ENCODE measurements at places on chromosomes 7 and 10.

DNA sequence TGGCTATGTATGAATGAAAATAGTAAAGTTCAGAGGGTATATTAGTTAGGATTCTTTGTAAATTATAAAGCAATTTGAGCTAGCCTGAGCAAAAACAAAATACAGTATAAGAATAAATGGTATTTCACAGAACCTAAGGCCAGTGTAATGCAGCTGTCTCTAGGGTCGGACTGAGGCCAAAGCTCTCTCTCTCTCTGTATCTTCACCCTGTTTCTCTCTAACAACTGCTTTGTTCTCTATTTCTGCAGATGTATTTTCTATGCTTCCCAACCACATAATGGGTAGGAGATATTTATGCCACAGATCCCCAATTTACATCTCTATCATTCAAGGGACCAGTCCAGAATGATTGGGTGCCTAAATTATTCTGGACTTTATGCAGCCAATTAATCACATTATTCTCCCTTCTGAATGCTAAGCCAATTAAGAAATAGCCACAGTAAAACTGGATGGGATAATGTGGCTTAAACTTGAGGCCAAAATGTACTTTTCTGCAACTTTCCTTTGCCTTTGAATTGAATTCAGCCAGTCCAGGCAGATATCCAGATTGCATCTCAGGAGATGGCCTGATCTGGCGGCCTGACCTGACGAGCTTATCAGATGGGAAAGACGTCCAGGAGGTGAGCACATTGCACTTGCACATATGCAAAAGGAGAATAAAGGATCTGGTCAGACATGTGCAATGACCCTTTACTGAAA is 24.6 kb upstream of the IMMP2L start:
- DNase-seq = no peak

DNA sequence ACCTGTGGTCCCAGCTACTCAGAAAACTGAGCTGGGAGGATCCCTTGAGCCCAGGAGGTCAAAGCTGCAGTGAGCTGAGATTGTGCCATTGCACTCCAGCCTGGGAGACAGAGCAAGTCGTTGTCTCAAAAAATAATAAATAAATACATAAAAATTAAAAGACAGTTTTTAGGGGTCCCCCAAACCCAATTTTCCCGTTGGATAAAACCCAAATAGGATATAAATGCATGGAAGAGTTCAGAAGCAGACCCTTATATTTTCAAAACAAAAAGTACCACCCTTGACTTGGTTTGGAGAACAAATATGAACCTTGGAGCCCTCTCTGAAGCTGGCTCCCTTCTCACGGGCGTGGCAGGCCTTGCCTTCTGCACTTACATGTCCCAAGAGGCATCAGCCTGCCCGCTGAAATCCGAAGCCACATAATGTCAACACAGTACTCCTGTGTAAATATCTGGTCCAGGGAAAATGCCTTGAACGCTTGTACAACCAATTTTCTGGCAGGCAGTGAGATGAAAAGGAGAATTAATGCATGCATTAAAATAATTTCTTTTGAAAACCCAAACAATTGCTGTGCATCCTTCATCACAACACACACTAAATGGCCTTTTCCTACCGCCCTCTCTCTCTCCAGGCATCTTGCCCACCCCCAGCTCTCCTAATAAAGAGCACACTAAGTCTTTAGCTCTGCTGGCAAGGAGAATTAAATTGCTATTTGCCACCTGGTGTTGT is 46.4 kb upstream of the PARD3 start:
- DNase-seq = no peak

- DNase-seq = no peak
These were observed 198.4 kb upstream of the TCF7L2 start for GRCh38 chr10:112751651-112752050.

GRCh38 chr10:113459626-113460280 is 93.1 kb upstream of the HABP2 start:
- DNase-seq = no peak

DNA sequence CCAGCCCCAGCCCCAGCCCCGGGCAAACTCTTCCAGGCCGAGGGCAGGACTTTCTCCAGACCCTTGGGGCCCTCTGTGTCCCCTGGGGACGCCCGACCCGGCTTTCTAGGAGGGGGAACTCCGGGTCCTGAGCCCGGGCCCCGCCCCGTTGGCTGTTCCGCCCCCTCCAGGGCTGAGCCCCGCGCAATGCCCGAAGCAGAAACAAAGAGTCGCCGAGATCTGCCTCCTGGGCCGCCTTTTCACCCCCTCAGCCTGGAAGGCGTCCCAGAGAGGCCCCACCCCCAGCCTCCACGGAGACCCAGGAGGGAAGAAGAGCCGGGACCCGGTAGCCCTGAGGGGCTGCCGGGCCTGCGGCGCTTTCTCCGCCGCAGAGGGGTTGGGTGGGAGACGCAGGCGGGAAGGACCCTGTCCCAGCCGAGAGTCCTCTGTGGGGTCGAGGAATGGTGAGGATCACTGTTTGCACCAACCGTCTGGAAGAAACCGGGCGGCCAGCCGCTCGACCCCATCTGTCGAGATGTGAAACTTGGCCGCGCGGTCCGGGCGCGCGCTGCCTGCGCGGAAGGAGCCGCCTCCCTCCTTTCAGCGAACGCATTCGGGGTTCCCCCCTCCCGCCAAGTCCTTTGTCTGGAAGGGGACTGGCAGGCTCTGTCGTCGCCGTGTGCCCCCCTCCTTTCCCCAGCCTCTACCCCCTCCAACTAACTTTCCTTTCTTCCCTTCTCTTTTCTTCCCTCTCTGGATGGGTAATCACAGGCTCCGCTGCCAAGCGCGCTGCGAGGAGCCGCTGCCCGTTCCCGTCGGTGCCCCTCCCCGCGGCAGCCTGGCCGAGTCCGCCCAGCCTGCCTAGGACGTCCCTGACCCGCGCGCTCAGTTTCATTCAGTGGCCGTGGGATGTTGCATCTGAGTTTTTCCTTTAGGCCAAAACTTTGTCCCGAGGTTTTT is 10.2 kb downstream of the EN2 start:
- DNase-seq = peak; percentile 77

GRCh38 chr10:121457729-121458128 is 140.5 kb downstream of the FGFR2 start:
- no peak for DNase-seq

GRCh38 chr7:74231232-74231590 is 21.4 kb downstream of the LAT2 start:
- no peak for DNase-seq

GRCh38 chr7:14505906-14506305 is 396.6 kb downstream of the DGKB start:
- DNase-seq = no peak

DNA sequence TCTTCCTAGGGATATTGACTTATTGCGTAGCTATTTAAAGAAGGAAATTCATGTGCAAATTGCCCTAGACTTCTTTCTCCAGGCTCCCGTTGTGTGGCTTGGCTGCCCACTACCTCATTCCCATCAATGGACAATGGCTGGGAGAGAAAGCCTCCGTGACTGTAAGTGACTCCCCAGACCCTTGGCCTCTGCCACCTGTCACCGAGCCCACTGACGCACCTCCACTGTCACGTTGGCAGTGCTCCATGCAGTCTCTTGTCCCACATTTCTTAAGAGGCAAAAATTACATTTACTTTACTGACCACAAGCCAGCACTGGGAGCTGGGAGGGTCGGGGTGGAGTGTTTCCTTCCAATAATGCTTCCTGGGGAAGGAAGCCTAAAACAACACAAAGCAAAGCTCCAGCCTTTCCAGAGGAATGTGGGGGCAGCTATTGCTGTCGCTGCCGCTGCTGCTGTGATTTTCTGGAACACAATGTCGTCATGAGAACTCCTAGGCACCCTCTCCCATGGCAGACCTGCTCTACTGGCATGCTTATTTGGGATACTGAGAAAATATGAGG is 89.7 kb upstream of the STEAP1B start:
- no peak for DNase-seq

DNA sequence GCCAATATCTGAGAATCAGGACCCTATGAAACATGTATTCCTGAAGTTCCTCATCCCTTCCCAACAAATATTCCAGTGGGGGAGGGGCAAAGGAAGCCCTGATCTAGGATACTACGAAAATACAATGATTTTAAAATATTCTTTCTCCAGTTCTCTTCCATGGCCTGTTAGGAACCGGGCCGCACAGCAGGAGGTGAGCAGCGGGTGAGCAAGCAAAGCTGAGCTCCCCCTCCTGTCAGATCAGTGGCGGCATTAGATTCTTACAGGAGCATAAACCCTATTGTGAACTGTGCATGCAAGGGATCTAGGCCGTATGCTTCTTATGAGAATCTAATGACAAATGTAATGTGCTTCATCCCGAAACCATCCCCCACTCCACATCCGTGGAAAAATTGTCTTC is 370.8 kb downstream of the WDR11 start:
- DNase-seq = no peak

DNA sequence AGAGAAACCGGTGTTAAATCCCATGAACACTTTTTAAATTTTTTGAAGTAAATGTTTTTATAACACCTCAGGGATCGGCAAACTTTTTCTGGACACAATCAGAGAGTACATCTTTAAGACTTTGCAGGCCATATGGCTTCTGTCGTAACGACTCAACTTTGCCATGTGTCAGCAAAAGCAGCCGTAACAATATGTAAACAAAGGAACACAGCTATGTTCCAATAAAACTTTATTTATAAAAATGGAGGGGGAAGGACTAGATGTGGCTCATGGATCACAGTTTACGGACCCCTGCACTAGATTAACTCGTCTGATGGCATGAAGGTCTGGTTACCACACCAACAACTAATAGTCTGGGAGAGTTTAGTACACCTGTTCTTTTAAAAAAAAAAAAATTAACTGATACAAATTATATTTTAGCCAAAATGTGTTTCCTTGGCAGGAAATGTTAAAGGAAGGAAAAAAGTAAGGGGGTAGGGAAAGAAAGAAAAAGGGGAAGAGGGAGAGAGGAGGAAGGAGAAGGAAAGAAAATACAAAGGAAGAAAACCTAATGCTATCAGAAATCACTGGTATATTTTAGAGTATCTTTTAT is 50.2 kb downstream of the ABI1 start:
- no peak for DNase-seq

- no peak for DNase-seq
These were observed 68.0 kb upstream of the NRP1 start for GRCh38 chr10:33402220-33403073.

DNA sequence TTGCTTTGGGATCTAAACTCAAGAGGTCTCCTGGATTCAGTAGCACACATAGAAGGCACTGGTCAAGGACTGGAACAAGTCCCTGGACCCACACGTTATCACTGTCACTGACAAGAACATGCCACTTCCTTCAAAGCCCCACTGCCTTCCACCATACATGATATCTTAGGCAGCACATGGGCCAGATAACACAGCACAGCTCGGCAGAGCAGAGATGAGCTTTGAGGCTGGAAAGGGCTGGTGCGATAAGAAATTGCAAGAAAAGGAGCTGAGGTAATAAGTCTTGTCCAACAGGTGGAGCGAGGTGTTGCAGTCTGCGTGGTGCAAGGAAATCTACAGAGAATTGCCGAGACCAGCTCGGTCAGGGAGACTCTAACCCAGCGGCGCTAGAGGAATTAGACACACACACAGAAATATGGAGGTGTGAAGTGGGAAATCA is 139.8 kb upstream of the CDK13 start:
- no peak for DNase-seq

- DNase-seq = no peak
These were observed 51.0 kb upstream of the NPS start for GRCh38 chr10:127498087-127498486.

GRCh38 chr7:120218712-120219111 is 54.3 kb upstream of the KCND2 start:
- DNase-seq = no peak

- no peak for DNase-seq
These were observed 72.0 kb downstream of the GFRA1 start for GRCh38 chr10:116201011-116201410.

DNA sequence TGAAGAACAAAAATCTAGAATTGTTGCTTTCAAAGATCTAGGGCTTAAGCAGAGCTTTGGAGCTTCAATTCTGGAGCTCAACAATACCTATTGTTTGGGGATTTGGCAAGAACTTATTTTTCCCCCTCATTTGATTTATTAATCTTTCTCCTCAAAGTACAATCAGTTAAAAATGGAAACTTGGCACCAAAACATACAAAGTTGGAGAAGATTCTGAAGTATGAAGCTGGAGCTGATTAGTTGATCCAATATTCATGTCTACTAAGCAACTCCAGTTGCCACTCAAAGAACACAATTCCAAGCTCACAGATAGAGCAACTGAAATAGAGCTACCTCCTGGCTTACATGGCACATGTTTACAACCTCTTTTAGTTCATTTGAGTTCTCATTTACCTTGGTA is 3.8 kb downstream of the FAM13C start:
- no peak for DNase-seq

GRCh38 chr7:489876-490275 is 29.8 kb downstream of the PDGFA start:
- no peak for DNase-seq

- no peak for DNase-seq
These were observed 38.0 kb downstream of the ZNF777 start for GRCh38 chr7:149422914-149423301.

DNA sequence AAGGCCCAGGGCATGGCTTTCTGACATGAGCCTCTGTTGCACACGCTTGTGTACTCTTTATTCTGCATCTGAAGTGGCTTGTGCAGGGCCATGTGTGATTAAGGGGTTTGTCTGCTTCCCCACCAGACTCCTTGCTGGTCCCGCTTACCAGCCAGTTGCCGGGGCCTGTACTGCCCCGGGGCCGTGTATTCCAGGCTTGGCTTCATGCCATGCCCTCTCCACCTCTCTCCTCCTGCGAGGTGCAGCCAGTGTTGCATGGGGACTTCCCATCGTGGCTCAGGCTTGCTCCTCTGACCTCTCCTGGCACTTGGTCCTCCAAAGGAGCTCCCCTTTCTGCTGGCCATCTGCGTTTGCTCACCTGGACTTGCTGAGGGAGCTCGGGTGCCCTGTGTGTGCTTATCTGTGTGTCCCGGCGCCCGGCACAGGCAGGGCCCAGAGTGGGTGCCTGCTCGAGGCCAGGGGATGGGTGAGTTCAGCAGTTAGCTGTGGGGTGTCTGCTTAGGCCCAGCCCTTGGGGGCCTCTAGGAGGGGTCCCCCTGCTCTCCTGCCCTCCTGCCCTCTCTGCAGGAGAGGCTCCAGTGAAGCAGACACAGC is 11.0 kb upstream of the C10orf143 start:
- no peak for DNase-seq

DNA sequence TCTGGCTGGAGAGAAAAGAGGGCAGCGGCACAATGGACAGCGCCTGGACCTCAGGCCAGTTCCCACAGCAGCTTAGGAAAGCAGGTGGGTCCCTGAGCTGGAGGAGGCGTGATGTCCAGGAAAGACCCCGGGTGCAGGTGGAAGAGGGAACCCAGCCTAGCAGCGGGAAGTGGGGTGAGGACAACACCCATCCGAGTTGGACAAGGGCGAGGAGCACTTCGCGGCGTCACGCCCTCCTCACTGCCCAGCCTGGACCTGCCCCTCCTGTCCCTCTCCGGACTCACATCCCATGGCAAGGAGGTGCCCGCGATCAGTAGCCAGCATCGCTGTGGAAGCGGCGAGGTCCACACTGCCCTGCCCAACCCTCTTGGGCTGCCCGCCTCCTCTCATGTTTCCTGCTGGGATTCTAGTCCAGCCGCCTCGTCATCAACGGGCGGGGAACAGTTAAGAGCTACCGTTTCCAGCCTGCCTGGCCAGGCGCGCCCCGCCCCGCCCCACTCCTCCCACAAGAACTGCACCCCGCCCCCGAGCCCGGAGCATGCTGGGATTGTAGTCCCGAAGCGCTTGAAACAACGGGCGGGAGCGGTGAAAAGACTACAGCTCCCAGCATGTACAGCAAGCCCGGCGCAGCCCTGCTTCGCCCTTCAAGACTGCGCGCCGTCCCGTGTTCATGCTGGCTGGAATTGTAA is 930.6 kb upstream of the ZNF722 start:
- no peak for DNase-seq

- DNase-seq = peak; percentile 67
These were observed 16.2 kb downstream of the LDB3 start for GRCh38 chr10:86684331-86685097.
